Ecto neural progenitor cell (in vitro differentiated cells): ENCODE measurements at places on chromosomes 1 and 21.
A peak's percentile ranks its signal among the peaks of the same experiment; 100 is the strongest.

DNA sequence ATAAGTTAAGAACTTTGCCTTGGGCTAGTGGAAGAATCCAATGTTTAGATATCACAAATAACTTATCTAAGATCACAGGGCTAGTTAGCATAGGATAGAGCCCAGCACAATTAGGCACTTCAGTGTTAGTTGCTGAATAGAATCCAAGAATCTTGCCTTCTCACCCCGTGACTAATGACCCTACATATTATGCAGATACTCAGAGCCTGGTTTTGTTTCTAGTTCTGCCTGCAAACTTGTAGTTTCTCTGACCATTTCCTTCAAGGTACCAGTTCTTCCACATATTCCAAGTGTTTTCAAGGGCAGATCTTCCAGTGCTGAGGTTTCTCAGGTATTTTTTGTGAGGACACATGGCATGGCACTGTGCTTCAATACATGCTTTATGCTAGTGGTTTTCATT, 239.3 kb downstream of the KCNK2 start:
- DNase-seq, result no peak

- DNase-seq, result peak; percentile 67
These were observed 258.3 kb downstream of the SPATA17 start for GRCh38 chr1:217889401-217889800.

- no peak for DNase-seq
These were observed 1557.9 kb downstream of the PLA2G4A start for GRCh38 chr1:188386666-188387065.

DNA sequence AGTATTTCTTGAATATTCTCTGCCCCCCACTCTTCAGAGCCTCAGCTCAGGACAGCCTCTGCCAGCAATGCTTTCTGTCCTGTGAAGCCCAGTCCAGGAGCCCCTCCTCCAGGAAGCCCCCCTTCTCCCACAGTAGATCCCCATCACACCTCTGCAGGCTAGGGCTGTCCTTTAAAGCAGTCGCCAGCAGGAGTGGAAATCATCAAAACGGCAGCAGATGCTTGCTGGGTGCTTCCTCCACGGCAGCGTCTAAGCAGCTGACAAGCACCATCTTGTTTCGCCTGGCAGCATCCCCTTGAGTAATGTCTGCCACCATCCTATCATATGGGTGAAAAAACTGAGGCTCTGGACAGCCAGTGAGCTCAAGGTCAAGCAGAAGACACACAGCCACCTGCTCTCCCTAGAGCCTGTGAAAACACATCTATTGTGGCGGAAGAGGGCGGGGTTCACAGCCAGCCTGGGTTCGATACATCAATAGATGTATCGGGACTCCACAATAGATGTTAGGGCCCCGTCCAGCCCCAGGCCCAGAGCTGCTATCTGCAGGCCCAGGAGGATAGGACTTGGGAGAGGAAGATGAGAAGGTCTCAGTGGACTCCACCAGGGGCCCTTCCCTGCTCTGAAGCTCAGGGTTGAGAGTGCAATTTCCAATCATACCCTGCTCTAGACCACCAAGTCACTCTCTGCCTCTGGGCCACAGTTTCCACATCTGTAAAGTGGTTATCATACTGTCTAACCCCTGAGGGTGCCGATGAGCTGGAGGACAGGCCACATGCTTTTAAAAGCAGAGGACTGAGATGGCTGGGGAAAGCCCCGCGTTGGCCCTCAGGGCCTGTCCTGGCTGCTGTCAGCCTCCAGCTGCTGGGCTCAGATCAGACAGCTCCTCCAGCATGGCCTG, 17.5 kb downstream of the RUNX3 start:
- no peak for DNase-seq

GRCh38 chr1:245153081-245153551, 1.7 kb upstream of the KIF26B start:
- DNase-seq, result peak; percentile 80

DNA sequence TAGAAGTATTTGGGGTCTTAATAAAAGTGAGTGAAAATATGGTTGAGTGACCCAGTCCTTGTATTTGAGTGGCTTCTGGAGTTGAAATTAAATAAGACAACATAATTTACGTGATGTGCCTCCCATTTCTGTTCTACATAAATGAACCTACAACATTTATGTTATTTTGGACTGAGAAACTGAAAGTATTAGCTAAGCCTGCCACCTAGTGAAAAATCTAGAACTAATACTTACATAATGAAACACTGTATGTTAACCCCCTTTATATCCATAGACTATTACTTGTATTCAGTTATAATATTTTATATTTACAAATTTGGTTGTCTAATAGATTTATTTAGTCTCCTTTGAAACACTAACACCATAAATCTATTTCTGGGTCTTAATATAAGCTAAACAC, 298.9 kb downstream of the KCNT2 start:
- no peak for DNase-seq

GRCh38 chr1:109527098-109527811, 12.4 kb upstream of the GPR61 start:
- no peak for DNase-seq

GRCh38 chr1:31485166-31485565, 72.2 kb downstream of the SERINC2 start:
- no peak for DNase-seq

GRCh38 chr1:184160236-184160635, 108.7 kb downstream of the TSEN15 start:
- DNase-seq, result no peak

- DNase-seq, result peak; percentile 58
These were observed 796 bp upstream of the TDRKH start for GRCh38 chr1:151790940-151791651.

GRCh38 chr1:108583757-108584427, 24.0 kb downstream of the EEIG2 start:
- DNase-seq, result no peak

GRCh38 chr1:50183378-50184133, 74.8 kb downstream of the ELAVL4 start:
- no peak for DNase-seq

GRCh38 chr1:160726498-160727315, 12.3 kb upstream of the SLAMF7 start:
- peak; percentile 66 for DNase-seq

- DNase-seq, result no peak
These were observed 35.2 kb downstream of the RAP1A start for GRCh38 chr1:111654839-111655238.

DNA sequence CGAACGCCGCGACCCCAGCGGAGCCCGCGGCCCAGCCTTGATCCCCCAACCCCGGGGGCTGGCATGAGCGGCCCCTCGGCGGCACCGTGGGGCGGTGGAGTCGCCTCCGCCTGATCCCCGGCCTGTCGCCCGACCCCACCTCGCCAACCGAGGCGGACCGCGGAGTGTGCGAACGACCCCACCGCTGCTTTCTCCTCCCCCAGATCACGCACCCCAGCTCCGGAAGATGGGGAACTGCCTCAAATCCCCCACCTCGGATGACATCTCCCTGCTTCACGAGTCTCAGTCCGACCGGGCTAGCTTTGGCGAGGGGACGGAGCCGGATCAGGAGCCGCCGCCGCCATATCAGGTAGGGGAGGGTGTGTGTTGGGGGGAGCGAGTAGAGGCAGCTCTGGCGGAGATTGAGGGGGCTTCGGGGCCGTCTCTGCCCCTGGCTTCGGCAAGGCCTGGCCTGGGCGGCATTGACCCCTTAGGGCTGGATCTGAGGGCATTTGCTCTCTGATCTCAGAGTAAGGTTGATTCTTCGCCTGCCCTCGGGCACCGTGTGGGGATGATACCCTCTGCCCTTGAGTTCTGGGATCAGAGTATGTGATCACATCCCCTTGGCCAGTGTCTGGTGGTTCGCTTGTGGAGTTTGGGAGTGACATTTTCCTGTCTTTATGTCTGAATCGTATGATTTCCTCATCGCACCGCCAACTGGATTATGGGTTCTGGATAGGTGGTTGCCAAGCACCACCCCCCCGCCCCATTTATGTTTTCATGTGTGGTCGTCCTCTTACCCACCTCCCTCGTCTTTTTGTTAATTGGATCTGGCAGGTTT, 668 bp downstream of the RNF11 start:
- peak; percentile 71 for DNase-seq

GRCh38 chr1:1020415-1021009, 592 bp downstream of the AGRN start:
- no peak for DNase-seq

GRCh38 chr1:237795558-237795957, 95.2 kb downstream of the ZP4 start:
- DNase-seq, result no peak

GRCh38 chr1:109617291-109617801, 2.1 kb downstream of the GNAT2 start:
- DNase-seq, result peak; percentile 35

- DNase-seq, result no peak
These were observed 27.3 kb upstream of the ZNF496 start for GRCh38 chr1:247358920-247359319.

DNA sequence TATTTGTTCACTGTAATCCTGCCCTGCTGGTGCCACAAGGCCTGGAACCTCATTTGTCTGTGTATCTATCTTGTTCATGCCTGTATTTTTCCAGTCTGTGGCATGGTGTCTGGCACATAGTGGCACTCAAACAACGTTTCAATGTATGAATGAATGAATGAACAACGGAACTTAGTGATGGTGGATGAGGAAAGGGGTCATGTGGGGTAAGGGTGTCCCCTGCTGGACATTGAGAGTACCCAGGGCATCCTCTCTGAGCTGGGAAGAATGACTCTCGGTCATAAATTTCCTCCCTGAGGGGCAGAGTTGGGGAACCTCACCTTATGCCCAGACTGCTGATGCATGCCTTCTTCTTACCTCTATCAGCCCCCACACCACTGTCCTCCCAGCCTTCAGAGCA, 18.9 kb upstream of the ZNF683 start:
- DNase-seq, result no peak

- no peak for DNase-seq
These were observed 383.1 kb upstream of the ESRRG start for GRCh38 chr1:217106231-217106901.

GRCh38 chr1:163837206-163837605, 515.5 kb downstream of the NUF2 start:
- no peak for DNase-seq

GRCh38 chr1:184791550-184791900, 36.9 kb upstream of the EDEM3 start:
- no peak for DNase-seq

DNA sequence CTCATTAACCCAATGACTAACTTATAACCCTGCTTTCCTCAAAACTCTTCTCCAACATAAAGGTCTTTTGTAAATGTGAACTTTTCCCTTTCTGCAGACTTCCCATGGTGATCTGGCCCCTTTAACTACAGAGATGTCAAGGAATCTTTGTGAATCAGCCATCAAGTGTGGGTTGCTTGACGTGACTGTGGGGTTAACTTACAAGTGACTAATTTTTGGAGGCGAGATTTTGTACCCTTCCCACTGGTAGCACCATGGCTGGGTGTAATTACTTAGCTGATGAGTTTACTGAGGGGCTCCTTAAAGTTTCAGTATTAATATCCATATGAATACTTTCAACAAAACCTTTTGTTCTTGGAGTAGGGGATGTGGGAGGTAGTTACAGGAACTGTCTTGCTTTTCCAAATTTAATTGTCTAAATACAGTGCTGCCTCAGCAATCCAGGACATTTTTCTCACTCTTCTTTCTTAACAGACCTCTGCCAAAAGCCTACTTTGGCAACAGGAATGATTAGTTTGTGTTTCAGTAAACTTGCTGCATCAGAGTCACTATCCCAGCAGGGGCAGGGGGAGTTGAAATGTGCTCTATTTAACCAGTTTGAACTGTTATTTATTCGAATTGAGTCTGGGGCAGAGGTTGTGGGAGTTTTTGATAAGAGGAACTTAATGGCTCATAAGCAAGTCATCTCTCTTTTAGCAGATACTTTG, 217.3 kb upstream of the FGGY start:
- DNase-seq, result no peak

DNA sequence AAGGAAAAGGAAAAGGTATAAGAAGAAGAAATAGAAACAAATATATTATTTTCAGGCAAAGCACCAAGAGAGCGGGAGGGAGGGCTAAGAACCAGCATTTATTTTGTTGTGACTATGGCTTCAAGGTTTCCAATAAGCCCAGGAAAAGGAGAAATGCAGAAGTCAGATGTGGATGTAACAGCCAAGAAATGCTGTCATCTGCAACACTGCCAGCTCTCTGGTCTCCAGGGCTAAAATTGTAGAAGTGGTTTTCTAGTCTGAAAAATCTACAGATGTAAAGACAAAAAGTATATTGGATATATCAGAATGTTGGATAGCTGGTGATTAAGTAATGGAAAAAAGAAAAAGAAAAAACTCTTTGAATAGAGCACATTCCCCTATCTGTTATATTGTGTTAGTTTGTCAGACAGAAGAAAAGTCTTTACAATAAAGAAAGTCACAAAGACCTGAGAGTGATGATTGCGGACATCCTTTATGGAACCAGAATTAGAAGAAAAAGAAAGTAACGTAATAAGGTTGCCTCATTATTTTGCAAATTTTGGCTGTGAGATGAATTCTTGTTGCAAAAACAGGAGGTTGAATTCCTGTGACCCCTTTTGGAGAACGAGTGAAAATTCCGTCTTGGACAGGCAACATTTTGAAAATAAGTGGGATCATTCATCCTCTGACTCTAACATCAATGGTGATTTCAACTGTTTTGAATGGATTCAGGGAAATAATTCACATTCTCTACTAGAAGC, 938.1 kb downstream of the TTLL7 start:
- no peak for DNase-seq

DNA sequence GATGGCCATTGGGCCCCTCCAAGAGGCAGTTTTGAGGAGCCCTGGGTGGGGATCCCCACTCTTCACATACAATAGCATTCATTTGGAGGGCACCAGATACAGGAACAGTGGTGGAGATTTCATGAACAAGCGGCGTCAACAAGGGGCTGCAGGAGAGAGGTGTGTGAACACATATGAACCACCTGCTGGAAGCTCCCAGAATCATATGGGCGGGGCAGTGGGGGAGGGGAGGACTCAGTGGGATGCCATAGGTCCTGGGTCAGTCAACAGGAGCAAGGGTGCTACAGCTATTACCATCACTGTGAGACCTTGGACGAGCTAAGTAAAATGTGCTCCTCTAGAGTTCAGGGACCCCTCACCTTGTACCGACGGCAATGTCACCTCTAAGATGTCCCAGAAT, 100.4 kb upstream of the IRF2BP2 start:
- DNase-seq, result no peak

DNA sequence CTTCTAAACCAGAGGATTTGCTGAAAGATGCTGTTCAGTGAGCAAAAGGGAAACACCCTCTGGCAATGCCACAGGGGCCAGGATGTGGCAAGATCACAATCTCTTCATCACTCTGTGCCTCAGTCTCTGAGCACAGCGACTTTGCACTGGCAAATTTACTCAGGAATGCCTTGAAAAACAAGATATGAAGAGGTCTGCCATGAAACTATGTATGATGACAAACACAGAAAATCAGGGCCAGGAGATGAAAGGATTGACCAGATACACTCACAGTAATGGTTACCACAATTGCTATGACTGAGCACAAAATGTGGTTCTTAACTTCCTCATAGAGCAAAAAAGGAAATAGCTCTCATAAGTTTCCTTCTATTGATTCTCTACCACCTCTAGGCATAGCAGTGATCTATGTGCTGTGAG, 5.8 kb downstream of the TTC13 start:
- DNase-seq, result no peak

- DNase-seq, result no peak
These were observed 28.7 kb upstream of the SLC45A3 start for GRCh38 chr1:205709059-205709398.

GRCh38 chr1:246187834-246188372, 319.2 kb downstream of the SMYD3 start:
- DNase-seq, result no peak

GRCh38 chr1:95889400-95889799, 655.4 kb downstream of the RWDD3 start:
- no peak for DNase-seq

- no peak for DNase-seq
These were observed 9.8 kb downstream of the ITSN1 start for GRCh38 chr21:33651965-33652680.

- DNase-seq, result no peak
These were observed 63.6 kb downstream of the CLIC6 start for GRCh38 chr21:34732388-34732821.
